NCI-H1417 (cell line): ENCODE measurements at places on chromosomes 1 and 21.

- no peak for DNase-seq
Observed at GRCh38 chr21:41508415-41509144, 622 bp upstream of the TMPRSS2 start.

- no peak for DNase-seq
Observed at GRCh38 chr1:207860531-207860930, 50.4 kb downstream of the CD34 start.

DNA sequence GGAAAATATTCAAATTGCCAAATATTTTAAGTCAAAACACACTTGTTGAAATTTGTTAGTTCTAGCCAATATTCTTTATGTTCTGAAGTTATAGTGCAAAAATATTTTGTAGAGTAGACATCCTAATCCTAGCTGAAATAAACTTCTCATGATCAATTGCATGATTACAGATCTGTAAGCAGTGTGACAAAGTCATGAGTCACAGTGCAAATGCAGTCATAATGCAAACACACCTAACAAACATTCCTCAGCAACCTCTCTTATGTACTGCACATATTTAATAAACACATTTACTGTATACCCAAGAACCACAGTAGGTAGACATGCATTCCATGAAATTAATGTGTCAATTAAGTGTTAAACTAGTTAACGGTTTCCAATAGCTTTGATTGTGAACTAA, 1857.4 kb downstream of the NCAM2 start:
- DNase-seq, result no peak

DNA sequence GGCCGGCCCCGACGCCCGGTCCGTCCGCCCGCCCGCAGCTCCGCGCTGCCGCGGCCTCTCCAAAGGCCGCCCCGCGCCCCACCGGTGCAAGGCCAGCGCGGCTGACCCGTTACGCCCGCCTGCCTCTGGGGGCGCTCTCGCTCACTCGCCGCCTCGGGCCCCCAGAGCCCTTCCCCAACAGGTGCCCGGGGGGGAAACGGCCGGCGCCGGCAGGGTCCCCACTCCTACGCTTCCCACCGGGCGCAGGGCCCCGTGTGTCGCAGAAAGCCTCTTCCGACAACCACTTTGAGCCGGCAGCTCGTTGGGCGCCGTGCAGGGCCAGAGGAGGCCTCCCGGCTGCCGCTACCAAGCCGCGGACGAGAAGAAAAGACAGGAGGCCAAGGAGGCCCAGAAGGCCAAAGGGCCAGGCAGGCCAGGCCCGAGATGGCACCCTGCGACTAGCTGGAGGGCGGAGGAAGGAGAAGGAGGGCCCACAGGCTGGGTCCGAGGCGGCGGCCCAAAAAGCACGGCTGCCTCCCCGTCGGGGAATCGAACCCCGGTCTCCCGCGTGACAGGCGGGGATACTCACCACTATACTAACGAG, 64.9 kb upstream of the FCGR2A start:
- DNase-seq, result no peak

- DNase-seq, result no peak
Observed at GRCh38 chr1:172761581-172762486, 102.9 kb downstream of the FASLG start.

- no peak for DNase-seq
Observed at GRCh38 chr1:11914024-11914423, 12.2 kb downstream of the KIAA2013 start.

DNA sequence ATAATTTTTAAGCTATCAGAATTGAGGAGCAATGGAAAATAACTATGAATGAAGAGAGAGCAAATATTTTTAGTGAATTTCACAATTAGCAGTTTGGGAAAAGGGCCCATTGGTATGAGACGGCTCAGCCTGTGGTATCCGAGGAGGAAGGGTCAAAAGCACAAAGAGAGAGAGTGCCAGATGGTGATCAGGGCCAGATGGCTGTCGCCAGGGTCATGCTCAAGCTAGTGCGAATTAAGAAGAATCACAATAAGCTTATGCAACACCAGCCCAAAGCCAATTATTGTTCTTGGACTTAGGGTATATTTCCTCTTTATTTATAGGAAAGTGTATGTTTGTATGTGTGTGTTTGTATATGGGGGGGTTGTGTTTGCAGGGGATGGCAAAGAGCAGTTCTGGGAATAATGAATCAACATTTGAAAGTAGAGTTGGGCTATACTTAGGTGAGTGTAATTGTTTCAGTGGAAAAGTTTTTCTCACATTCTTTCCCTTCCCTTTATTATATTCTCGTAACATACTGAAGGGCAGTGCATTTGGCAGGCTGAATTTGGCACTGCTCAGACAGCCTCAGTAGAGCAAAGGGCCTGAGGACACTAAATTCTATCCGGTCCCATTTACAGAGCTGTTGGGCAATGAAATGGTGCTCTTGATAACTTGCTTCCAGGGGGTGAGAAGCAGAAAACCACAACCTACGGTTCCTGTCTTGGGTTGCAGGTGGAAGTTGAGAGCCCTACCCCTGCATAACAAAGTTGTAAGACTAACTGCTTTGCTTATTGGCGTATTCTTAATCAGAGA, 19.5 kb upstream of the DDR2 start:
- DNase-seq, result no peak

DNA sequence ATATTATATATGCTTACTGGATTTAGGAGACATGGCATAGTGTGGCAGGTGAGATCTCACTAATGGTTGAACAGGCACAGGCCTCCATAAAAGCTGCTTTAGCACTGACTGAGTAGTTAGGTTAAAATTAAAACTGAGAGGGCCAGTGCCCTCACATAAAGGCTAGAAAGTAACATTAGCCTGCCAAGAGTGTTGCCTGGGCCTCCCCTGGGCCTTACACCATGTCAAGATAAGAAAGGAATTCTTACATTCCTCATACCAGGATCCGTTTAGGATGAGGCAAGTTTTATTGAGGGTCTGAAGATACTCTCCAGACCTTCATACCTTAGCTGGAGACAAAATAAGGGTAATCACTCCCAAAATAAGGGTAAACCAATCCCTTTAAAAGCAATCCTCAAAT, 1011.8 kb downstream of the PLA2G4A start:
- DNase-seq, result no peak

- no peak for DNase-seq
Observed at GRCh38 chr1:243974451-243975292, 76.4 kb upstream of the ZBTB18 start.

DNA sequence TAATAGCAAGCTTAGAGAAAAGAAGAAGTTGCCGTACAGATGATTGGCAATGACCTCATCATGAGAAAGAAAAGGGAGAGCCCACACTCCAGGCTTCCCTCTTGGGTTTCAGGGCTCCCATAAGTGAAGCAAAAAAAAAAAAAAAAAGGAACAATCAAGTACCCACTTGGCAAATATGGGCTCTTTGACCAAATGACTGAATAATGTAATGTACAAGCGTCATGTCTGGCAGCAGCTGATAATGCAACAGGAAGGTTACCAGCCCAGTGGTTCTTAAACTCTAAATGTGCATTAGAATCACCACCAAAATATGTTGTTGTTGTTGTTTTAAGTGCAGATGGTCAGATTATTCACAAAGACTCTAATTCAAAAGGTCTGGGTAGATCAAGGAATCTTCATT, 13.5 kb downstream of the TNFSF4 start:
- no peak for DNase-seq

DNA sequence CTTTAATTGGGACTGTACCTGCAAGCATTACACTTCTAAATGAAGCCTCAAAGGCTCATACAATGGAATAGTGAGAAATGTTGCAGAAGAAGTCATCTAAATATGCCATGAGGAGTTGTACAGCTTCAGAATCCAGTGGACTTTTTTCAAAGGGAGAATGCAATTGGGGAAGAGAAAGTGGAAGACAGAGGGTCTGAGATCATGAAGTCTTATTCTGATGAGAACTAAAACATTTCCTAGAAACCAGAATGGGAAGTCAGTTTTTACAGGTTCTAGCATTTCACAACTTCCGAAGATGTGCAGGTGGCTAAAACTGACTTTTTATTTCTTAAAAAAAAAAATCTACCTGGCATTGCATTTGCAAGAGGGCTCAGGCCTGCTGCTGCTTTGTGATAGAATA, 424.4 kb upstream of the RUNX1 start:
- no peak for DNase-seq

DNA sequence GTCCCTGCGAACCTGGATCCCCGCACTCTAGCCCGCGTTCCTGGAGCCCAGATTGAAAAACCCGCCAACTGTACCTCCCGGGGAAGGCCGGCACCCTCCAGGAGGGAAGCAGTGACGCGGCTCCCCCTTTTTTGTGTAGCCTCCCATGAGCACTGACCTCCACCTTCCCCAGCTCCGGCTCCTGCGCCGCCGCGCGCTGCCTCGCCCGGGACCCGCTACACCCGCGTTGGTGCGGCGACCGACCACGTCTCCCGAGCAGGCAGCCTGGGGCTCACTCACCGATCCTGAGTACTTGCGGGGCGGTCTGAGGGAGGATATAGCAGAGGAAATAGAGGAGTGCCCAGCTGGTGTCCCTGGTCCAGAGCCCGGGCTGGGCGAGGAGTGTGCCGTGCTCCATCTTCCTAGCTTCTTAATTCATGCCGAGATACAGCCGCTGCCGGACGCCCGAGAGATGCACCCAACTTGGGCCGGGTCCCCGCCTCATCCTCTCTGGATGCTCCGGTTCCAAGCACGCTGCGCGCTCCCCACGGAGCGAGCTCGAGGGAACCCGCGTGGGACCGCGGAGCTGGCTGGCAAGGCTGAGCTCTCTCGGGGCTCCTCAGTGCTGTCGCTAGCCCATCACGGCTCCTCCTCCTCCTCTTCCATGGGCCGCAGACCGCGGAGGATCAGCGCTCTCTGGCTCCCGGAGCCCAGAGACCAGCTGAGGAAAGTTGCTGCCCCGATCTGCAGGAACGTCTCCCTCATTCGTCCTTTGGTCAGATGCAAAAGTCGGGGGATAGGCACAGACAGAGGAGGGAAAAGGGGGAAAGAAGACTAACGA, 482 bp downstream of the GRIK1 start:
- no peak for DNase-seq

DNA sequence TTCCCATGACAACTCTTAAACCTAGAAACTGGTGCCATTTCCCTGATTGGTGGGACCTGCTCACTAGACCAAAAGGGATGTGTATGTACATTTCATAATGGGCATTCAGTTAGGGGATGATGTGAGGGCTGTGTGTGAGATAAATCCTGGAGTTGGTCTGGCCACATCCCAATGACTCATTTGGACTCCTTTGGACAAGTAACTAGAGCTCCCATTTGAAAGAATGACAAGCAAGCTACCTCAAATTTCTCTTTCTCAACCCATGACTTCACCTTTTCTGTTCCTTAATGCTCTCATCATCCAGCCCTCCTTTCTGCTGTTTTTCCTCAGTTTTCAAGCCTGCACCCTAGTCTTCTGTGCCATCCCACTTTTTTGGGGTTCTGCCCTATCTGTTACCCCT, 27.9 kb downstream of the EBNA1BP2 start:
- no peak for DNase-seq

DNA sequence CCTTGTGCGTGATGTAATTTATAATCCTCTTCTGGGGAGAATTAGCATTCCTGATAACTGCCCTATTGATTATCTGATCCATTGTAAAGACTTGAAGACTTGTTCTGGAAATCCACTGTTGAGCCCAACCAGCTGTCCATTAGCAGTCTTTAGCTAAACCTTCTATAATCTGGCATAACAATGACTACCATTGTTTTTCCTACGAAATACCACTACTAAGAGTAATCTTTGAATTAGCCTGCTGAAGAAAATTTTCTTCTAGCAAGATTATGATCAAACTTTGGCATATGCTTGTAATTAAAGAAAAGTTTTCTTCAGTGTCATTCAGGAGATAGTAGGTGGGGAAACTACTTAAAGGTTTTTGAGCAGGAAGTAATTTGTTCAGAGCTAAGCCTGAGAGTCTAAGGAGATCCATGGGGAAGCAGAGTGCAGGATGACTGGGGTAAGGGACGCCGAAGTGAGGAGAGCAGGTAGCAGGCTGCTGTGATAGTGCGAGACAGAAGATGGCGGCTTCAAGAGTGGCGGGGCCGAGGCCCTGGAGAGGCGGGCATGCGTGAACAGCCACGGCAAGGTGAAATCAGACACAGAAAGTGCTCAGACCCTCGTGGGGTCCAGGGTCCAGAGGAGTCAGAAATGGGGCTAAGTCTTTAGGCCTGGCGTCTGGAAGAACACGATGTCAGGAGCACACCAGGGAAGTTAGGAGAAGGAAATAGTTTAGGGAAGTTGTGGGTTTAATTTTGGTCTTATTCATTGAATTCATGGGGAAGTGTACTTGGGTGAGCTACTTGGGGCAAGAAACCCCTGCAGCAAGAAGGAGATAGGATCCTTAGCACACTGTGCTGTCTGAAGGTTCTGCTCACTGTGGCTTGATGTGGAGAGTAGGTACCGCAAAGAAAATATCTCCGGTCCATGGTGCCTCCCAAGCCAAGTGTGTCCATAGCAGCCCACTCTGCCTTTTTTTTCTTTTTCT, 112.6 kb upstream of the ADAR start:
- DNase-seq, result no peak

GRCh38 chr1:231357831-231358354, 19.8 kb downstream of the SPRTN start:
- peak; percentile 25 for DNase-seq

DNA sequence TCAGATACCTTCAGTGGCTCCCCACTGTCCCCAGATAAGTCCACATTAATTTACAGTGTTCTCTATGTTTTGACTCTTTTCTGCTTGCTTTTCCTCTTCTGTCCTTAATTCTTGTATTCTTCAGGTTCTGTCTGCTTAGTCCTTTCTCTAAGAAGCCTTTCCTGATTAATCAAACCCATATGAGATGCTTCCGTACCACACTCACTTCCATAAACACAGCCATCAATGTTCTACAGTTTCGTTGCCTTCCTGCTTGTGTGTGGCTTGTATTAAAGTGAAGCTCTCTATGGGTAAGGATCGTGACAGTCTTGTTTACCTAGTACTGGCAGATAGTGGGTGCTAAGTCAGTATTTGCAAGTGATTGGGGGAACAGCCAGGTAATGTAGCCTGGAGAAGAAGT, 75.9 kb downstream of the PRDM2 start:
- no peak for DNase-seq

- no peak for DNase-seq
Observed at GRCh38 chr1:230794431-230794830, 47.2 kb downstream of the CAPN9 start.

GRCh38 chr1:17551755-17552234, 12.3 kb downstream of the ARHGEF10L start:
- no peak for DNase-seq

- DNase-seq, result no peak
Observed at GRCh38 chr1:45815667-45816458, 12.5 kb downstream of the MAST2 start.

DNA sequence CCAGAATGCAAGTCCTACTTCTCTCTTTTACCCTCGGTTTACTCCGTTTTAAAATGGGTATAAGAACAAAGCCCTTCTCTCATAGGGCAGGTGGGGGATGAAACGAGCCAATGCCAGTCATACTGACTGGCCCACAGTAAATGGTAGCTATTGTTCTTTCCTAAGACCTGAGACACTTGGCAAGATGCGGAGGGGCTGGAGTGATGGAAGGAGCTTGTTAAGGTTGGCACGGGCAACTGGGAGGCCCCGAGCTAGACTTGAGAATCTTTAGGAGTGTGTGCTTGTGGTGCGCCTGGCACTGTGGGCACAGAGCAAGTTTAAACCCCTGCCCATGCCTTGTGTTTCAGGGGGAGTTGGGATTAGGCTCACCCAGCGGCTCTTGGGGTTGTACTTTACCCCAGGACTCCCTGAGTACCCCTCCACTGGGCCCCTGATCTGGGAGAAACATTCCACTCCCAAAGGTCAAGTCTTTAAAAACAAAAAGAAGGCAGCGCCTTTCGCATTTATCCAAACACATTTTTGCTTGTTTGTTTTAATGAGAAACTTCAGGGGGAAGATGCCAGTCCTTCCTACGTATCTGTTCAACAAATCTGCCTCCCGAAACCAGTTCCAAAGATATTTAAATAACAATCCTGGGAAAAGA, 240.6 kb upstream of the TMEM51 start:
- DNase-seq, result peak; percentile 30

GRCh38 chr1:149849947-149850360, 49.4 kb upstream of the BOLA1 start:
- DNase-seq, result peak; percentile 40
